Spinal cord (tissue), 10 donors: ENCODE measurements at places on chromosomes 4 and X.

GRCh38 chrX:19544693-19545305 is 29.5 kb upstream of the MAP3K15 start:
- DNase-seq = peak; percentile 79

- no peak for DNase-seq
These were observed 70.5 kb downstream of the SEC24D start for GRCh38 chr4:118765399-118765798.

DNA sequence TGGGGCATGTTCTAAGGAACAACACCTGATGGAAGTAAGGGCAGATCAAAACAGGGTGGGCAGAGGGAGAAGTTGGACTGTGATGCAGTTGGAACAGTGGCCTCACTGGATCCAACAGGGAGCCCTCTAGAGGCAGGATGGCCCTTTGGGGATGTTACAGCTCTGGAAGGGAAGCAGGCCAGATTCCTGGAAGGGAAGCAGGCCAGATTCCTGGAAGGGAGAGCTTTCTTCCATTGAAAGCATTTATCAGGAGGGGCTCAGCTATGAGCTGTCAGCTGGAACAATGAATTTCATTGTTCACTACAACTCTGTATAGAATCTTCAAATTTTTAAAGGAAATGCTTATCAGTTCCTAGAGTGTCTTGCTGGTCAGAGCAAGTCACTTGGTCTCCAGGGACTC is 17.7 kb downstream of the IL15 start:
- DNase-seq = no peak

- no peak for DNase-seq
These were observed 276.4 kb upstream of the BOD1L1 start for GRCh38 chr4:13903901-13904300.

DNA sequence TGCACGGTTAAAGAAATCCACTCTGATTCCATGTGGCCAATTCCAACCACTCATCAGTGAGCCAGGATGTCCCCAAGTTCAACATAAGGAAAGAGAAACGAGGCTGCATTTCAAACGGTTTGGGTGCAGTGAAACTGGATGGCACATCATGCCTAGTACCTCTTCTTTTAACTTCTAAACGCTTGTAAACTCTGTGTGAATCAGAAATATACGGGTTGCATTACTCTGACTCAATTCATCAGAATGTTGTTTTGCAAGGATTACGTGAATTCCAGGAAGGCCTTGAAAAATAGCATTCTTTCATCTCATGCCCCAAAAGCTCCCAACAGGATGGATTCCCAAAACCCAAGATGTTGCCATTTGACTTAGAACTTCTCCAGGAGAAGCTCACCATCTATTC is 270.4 kb downstream of the LDB2 start:
- DNase-seq = no peak

DNA sequence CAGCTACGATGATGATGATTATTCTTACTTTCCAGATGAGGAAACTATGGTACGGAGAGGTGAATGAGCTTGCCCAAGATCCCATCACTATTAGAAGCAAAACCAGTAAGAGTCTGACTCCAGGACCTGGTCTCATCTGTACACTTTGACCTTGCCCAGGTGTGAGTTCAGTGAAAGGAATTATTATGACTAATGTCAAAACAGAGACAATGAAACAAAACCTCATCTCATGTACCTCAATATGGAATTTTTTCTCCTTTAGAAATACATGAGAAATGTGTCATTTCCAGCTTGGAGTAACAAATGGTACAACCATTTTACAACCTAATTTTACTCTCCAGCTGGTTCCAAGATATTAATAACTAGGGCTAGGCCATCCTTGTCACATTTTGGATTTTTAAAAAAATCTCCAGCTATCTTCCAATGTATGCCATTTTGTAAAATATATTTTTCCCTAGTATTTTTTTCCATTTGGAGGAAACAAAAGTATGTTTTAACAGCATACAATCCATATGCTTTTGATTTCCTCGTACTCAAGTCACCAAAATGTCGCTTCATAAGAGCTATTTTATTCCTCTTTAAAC is 213.8 kb downstream of the PTTG2 start:
- DNase-seq = no peak

- DNase-seq = no peak
These were observed 89.0 kb downstream of the SH3KBP1 start for GRCh38 chrX:19798423-19798822.

DNA sequence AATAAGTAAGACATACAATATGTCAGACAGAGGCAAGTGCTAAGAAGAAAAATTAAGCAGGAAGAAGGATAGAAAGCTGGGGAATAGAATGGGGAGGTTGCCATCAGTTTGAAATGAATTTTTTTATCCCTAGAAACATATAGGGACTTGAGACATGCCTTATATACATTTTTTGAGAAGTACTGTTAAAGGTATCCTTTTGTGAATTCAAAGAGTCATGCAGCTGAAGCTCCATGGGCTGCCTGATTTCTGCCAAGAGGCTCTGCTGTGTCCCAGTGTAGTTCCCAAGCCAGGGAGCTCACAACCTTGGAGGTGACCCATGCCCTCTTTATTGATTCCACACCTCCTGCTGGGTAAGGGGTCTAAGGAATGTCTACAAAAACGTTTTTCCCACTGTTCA is 564.6 kb upstream of the DIPK2B start:
- DNase-seq = no peak

GRCh38 chrX:31893525-31893924 is 821.7 kb upstream of the FTHL17 start:
- DNase-seq = no peak

DNA sequence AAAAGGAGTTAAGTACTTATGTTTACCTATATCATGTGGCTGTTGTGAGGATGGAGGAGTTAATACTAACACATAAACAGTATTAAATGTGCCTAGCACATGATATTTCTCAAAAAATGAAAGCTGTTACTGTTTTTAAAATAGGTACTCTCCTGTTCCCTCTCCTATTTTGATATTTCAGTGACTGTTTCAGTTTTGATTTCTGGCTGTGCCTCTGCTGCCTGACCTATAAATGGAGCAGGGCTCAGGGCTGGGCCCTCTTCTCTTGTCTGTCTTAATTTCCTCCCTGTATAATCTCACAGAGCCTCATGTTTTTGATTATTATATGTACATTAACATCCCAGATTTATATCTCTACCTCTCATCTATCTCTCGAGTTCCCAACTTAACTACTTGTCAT is 93.3 kb downstream of the UGT8 start:
- DNase-seq = no peak

- DNase-seq = no peak
These were observed 39.4 kb downstream of the PPM1K start for GRCh38 chr4:88244816-88245579.

GRCh38 chr4:128573781-128574508 is 235.6 kb upstream of the JADE1 start:
- no peak for DNase-seq

DNA sequence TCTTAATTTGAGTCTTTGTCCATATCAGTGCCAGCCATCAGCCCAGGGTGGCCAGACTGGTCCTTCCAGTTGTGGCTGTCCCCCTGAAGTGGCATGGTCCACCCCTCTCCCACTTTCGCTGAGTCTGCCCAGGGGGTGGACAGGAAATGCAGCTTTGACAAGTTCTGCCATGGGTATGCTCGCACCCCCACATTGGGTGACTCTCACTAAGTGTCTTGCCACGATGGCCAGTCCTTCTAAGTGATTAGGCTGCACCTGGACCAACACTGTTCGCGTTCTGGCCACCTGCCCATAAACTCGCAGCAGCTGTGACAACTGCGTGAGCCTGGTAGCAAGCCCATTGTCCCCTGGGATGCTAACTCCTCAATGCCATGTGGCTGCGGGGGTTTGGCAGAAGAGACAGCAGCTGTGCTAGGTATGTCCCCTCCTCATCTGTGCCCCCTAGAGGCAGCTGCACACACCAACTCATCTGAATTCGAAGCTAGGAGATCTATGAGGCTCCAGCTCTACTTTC is 10.0 kb upstream of the LNX1 start:
- DNase-seq = peak; percentile 39

GRCh38 chr4:2935762-2936743 is 27.2 kb downstream of the NOP14 start:
- DNase-seq = no peak

- peak; percentile 58 for DNase-seq
These were observed 714.5 kb upstream of the TENM3 start for GRCh38 chr4:181528570-181529184.

DNA sequence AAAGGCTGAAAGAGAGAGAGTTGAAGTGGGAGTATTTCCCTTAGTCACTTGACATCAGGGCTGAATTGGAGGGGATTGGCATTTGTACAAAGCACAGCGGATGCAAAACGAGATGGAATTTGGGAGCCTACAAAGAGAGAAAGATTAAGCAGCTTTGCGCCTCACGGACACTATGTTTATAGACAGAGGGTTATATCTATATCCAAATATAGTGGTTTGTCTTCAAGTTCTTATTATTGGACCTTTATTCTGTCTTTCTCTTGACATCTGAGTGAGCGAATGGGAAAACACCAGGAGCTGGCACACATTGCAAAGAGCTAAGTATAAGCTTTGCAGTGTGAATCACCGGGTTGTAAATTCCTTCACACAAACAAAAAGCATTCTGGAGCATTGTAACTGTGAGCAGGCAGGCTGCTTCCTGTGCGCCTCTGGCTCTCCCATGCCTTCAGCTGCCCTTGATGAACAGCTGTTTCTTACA is 500.2 kb downstream of the STIM2 start:
- DNase-seq = peak; percentile 71

- no peak for DNase-seq
These were observed 77.1 kb downstream of the STARD8 start for GRCh38 chrX:68724531-68725020.

- no peak for DNase-seq
These were observed 252.4 kb downstream of the CFAP299 start for GRCh38 chr4:80587871-80588385.

- DNase-seq = no peak
These were observed 57.6 kb upstream of the CLNK start for GRCh38 chr4:10741961-10742699.

- no peak for DNase-seq
These were observed 23.9 kb downstream of the CXXC4 start for GRCh38 chr4:104470770-104471169.

GRCh38 chr4:154740462-154740861 is 3.3 kb upstream of the LRAT start:
- DNase-seq = no peak

GRCh38 chr4:129140521-129140920 is 44.6 kb downstream of the C4orf33 start:
- DNase-seq = no peak

- DNase-seq = no peak
These were observed 29.5 kb upstream of the XIAP start for GRCh38 chrX:123830309-123830708.

- no peak for DNase-seq
These were observed 240.9 kb downstream of the AR start for GRCh38 chrX:67784712-67785111.

DNA sequence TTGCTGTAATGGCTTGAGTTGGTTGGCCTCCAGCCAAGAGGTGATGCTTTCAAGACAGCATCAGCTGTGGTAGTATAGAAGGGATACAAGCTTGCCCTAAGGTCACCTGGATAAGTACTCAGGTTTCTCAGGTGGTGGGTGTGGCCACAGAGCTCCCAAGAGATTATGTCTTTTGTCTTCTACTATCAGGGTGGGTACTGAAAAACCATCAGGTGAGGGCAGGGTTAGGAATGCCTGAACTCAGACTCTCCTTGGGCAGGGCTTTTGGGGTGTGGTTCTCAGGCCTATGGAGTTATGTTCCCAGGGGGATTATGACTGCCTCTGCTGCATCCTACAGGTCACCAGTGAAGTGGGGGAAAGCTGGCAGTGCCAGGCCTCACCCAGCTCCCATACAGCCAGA is 654.6 kb upstream of the GALNT7 start:
- no peak for DNase-seq

- no peak for DNase-seq
These were observed 1.5 kb upstream of the EDNRA start for GRCh38 chr4:147479376-147479775.

- no peak for DNase-seq
These were observed 74.4 kb upstream of the NAP1L2 start for GRCh38 chrX:73289039-73289438.

DNA sequence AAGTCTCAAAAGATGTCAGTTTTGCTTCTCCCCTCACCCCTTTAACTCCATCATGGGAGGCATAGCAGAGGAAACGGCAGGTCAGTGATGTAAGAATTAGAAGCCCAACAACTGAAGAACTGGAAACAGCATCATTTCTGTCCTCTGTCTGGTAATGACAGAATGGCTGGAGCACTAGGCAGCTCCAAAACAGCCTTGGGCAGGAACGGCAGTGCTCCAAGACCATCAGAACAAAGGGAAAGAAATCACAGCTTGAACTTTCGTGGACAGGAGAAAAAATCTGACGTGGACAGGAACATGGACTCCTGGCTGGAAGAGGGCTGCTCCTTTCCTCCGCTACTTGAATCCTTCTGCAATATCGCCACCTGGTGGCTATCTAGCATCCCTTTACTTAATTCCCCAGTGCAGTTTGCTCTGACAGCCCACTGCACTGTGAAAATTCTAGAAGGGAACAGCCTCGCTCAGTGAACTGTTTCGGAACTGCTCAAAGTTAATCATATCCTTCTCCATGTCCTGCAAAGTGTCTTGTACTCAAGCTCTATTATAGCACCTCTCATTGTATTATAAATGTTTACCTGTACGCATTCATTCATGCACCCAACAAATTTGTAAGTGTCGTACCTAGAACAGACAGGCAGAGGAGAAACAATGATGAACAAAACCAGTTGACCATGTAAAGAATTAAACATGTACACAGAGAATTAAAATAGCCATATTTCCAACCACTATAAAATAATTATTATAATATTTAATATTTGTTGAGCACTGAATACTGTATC is 20.4 kb downstream of the SLC25A53 start:
- DNase-seq = peak; percentile 81

GRCh38 chrX:20221902-20222301 is 44.8 kb downstream of the RPS6KA3 start:
- DNase-seq = no peak

GRCh38 chr4:24778464-24779225 is 16.7 kb upstream of the SOD3 start:
- no peak for DNase-seq

GRCh38 chr4:175705407-175705806 is 106.7 kb downstream of the GPM6A start:
- DNase-seq = peak; percentile 81

GRCh38 chr4:94372991-94373390 is 30.4 kb upstream of the HPGDS start:
- DNase-seq = no peak

GRCh38 chrX:135536877-135537276 is 16.4 kb downstream of the INTS6L start:
- DNase-seq = no peak

DNA sequence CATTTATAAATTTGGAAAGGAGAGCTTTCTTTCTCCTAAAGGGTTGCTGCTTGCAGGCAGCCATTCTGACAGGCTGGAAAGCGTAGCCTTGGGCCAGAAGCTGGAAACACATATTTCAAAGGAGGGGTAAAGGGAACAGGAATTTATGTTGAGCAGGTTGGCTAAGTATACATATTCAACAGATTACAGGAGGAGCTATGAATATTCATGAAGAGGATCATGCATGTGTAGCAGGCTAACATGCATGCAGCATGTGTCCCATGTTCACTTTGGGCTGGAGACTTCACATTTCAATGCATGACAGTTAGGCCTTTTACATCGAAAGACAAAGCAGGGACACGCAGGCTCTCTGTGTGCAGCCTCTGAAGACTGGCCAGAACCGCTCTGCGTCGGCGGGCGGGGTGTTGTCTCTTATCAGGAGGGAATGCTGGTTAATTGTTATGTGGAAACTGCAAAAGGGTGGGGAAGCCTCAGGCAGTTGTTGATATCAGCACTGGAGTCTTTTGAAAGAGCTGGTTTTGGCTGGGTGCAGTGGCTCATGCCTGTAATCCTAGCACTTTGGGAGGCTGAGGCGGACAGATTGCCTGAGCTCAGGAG is 31.5 kb downstream of the CASP3 start:
- DNase-seq = no peak
